Large intestine (tissue), 12 donors: ENCODE measurements at places on chromosomes 6 and 20. TPM values are rescaled to one million over a fixed set of nuclear protein-coding genes. Genes with fewer than 3 reads are reported as not detected.
A peak's percentile ranks its signal among the peaks of the same experiment; 100 is the strongest.

GRCh38 chr6:89242574-89243330 is 25.6 kb upstream of the GABRR1 start:
- peak; percentile 44 for DNase-seq

GRCh38 chr6:164882236-164882635 is 427.2 kb downstream of the C6orf118 start:
- DNase-seq, result no peak

DNA sequence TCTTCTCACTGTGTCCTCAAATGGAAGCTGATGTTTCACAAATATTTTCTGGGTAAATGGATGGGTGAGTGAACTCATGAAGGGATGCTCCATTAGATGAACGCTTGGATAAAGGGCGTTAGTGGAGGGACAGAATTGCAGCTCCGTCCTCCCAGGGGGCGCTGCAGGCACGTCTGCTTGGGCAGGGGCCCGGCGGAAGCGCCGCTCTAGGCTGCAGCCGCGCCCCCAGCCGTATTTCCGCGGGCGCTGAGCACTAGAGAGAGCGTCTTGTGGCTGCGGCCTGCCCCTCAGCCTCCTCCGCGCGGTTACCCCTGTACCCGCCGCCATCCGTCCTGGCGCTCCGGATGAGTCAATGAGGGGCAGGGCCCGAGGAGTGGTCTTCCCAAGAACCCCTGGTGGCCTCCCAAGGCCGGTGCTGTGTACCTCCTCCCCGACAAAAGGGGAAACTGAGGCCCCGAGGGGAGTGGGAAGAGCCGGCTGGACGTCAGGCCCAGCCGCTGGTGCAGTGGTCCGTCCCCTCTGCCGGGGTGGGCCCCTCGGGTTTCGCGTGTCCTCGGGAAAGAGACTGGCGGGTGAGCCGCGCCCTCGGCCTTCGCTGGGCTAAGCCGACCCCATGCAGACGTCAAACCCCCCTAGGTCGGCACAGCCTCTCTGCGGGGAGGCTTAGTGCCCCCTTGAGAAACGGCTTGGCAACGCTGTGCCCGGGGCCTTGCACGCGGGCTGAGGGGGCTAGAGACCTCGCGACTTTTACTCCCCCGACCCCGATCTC is 11.5 kb upstream of the SNHG17 start:
- DNase-seq, result peak; percentile 91

- DNase-seq, result no peak
Measured at GRCh38 chr20:25066386-25066785, 8.4 kb upstream of the ACSS1 start.

DNA sequence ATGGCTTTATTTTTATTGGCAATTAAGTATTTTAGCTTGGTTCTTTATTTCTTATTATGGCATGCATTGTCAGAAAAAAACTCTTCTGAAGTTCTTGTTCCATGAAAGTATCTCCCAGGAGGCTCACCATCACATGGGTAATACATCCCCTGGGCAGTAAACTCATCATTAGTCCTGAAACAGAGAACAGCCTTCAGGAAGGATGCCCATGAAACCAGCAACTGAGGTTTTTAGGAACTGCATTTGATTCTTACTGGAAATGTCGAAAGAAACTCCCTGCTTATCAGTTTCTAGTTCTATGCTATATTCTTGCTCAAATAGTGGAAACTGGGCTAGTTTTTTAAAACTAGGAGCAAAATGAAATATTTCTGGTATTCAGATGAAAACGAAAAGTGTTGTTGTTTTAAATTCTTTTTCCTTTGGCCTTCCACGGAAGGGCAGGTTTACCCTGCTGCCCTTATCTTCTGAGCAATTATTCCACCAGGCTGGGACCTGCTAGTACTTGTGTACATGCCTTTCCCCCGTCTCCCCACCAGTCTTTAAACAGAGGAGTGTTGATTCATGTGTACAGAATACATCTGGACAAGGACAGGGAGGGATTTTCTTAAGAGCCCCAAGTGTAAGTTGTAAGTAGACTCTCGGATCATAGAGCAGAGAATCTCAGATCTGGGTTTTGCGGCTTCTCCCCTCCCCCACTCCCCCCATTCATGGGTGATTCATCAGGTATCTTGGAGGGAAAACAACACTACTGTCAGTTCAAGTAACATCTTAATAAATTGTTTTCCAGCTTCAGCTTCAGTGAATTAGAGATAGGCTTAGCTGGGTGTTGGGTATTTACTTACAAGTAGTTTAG is 81.5 kb downstream of the RTN4IP1 start:
- DNase-seq, result no peak

GRCh38 chr6:129609635-129610034 is 100.3 kb downstream of the ARHGAP18 start:
- no peak for DNase-seq

- peak; percentile 14 for DNase-seq
Measured at GRCh38 chr20:57393321-57394120, 2.3 kb downstream of the RBM38 start.

- peak; percentile 35 for DNase-seq
Measured at GRCh38 chr6:37783856-37784584, 35.5 kb upstream of the ZFAND3 start.

- no peak for DNase-seq
Measured at GRCh38 chr20:40961176-40961575, 67.4 kb upstream of the TOP1 start.

GRCh38 chr6:74073999-74074398 is 378.0 kb downstream of the CD109 start:
- no peak for DNase-seq

DNA sequence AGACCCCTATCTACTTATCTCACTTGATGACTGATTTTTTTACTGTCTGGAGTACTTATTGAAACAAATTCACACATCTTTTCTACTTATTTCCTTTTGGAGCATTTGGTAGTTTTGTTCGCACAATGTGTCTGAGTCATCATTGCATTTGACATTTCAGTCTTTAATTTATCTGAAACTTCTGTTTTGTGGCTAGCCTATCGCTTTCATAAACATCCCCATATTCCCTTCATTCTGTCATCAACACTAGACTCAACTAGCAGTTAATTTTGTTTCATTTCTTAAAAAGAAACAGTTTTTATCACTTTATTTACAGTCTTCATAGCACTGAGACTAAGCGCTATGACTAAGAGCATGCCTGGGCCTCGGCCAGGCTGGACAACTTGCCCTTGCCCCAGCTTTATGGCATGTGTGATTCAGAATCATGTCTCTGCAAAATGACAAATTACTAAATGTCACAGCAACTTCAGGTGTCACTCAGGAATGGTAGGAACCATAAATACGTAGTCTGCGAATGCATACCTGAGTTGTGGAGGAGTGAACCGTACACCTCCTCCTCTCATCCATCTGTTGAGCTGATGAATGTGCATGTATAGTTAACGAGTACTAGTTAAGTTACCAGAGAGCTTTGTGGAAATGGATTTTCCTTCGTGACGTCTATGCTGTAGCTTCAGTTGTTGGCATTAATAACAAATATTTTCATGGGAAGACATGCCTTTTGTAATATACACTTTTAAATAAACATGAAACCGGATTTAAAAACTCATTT is 16.2 kb downstream of the L3MBTL3 start:
- DNase-seq, result no peak

DNA sequence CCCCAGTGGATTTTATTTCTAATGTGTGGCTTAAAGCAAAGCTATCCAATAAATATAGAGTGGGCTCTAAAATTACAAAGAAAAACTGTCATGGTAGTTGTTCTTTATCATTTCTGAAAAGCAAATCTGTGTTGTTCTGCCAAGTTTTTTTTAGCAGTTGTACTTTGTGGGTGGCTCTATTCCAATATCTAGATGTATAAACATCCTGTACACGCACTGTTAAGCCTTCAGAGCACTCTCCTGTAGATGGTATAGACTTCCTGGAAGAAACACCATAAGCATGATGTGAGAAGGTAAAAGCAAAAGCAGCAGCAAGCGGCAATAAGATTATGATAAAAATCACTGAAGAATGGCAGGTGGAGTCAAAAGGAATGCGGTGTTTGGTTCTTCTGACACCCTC is 21.5 kb upstream of the TMEM30A start:
- no peak for DNase-seq

DNA sequence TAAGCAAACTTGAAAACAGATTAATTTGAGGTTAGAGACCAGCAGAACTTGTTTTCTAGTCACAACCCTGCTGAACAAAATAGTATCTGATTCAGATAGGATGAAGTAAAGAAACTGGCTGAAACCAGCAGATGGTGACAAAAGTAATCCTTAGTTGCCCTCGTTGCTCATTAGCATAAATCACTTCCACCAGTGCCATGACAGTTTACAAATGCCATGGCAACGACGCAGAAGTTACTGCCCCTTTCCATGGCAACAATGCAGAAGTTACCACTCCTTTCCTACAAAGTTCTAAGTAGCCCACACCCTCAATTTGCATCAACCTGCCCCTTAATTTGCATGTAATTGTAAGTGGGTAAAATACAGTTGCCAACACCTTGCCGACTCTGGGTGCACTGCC is 23.7 kb downstream of the SNRPB start:
- no peak for DNase-seq

DNA sequence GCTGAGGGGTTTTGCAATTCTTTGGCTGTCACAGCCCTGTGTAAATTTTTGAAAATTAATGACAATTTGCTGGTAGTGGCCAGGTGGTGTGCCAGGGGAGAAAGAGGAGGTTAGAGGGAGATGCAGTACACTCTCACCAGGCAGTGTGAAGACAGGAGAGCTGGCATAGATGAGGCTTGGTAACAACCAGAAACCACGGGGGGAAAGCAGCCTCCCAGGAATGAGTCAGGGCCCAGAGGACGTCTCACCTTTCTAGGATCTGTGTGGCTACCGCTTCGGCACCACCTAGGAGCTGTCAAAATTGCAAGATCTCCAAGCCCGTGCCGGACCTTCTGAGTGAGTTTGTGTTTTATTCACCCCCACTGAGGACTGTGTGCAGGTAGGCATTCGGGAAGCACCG is 171.4 kb downstream of the PACRG start:
- DNase-seq, result no peak

DNA sequence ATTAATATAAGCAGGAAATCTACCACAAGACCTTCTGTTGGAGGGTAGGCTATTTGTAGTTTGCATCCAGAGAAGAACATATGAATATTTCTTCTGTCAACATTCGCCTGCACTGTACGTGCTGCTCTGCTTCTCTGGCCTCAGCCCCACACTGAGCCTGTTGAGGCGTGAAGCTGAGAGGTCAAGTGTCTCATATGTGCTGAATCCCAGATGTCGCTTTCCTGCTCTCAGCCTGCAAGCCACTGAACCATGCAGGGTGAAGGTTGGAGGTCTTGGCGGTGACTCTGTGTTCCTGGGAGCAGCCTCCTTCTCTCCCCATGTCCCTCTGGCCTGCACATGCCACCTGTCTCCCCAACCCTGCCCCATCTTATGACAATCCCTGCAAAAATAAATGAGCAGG is 83.6 kb downstream of the TMEM170B start:
- no peak for DNase-seq

- DNase-seq, result no peak
Measured at GRCh38 chr6:20691185-20691584, 156.9 kb downstream of the CDKAL1 start.

GRCh38 chr20:10023911-10024310 is 10.9 kb upstream of the ANKEF1 start:
- DNase-seq, result no peak

GRCh38 chr20:39395478-39396291 is 433.5 kb downstream of the DHX35 start:
- DNase-seq, result no peak

DNA sequence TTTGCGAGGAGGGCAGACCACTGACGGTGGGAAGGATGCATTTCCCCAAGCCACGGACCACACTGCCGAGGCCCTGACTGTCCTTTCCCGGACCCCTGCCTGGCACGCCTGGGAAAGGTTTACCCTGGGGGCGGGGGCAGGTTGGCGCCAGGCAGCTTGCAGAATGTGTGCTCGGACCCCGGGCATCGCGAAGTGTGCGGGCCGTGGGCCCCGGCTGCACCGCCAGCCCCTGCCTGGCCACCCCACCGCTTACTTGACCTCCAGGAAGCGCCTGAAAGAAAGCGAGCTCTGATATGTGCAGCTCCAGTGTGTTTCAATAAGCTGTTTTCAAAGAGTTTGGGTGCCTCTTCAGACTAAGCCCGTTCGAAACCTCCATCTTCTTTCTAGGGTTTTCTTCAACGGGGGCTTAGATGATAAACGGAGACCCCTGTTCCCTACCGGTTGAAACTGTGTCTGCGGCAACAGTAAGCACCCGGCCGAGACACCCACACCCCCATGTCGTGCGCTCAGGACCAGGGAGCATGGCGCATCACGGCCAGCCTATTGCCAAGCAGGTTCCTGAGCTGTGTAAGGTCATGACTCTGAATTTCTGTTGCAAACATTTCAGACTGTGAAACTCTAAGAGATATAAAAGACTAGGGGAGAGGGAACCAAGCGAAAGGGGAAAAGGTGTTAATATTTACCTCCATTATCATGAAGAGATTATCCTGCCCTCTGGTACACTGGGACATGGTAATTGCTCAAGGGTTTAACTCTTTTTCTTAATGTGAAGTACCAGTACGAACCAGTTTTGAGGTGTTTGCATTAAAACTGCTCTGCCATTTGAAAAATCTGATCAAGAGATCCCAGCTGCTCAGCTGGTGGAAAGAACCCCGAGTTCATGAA is 231.2 kb upstream of the FOXQ1 start:
- peak; percentile 83 for DNase-seq

GRCh38 chr6:148142821-148143220 is 199.8 kb upstream of the SASH1 start:
- no peak for DNase-seq

GRCh38 chr6:153702671-153703070 is 336.4 kb upstream of the OPRM1 start:
- no peak for DNase-seq

GRCh38 chr6:143110996-143111395 is 50.3 kb downstream of the AIG1 start:
- no peak for DNase-seq

The MRPL14 gene
- 51.4 TPM for polyA plus RNA-seq

The EMILIN3 gene
- 4.0 TPM for polyA plus RNA-seq

The LBP gene
- 0.03 TPM for polyA plus RNA-seq

The CALHM4 gene
- 0.13 TPM for polyA plus RNA-seq

The ATAT1 gene
- polyA plus RNA-seq, result 36.6 TPM

The DEFB123 gene
- polyA plus RNA-seq, result not detected

The TTLL9 gene
- 1.0 TPM for polyA plus RNA-seq

The COX4I2 gene
- 1.8 TPM for polyA plus RNA-seq

The JPH2 gene
- polyA plus RNA-seq, result 15.6 TPM

The PTPRT gene
- 0.78 TPM for polyA plus RNA-seq

The ELMO2 gene
- 40.2 TPM for polyA plus RNA-seq

The SGK2 gene
- 21.9 TPM for polyA plus RNA-seq

The VWA7 gene
- polyA plus RNA-seq, result 10.1 TPM

The MOG gene
- polyA plus RNA-seq, result 0.04 TPM
